ENCODE measurements at places on chromosomes 7 and 10.

GRCh38 chr10:6755781-6756460 lies 175.8 kb upstream of the PRKCQ start:
- no peak for DNase-seq

DNA sequence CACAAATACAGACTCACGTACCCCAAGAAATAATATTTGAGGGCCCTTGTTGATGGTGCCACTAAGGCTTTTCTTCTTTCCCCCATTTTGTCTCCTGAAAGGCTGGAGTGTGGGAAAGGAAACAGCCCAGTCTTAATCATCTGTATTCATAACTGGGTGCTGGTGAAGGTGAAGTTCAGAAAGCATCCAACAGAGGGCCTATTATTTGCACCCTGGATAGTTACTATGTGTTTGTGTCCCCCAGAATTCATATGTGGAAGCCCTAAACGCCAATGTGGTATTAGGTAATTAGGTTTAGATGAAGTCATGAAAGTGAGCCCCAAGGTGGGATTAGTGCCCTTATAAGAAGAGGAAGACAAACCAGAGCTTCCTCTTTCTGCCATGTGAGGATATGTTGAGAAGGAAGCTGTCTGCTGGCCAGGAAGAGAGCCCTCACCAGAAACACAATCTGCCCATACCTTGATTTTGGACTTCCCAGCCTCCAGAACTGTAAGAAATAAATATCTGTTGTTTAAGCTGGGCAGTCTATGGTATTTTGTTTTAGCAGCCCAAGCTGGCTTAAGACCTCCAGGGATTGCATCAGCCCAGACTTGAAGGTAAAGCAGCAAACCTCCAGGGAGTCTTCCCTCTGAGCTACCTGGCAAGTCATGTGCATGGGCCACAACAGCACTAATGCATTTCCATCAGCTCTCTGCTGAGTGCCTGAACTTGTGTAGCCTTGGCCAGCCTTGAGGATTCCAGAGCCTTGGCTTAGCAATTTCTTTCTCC lies 90.0 kb upstream of the ADRB1 start:
- DNase-seq: no peak

- DNase-seq: no peak
These were observed 12.7 kb downstream of the EBF3 start for GRCh38 chr10:129951101-129951969.

DNA sequence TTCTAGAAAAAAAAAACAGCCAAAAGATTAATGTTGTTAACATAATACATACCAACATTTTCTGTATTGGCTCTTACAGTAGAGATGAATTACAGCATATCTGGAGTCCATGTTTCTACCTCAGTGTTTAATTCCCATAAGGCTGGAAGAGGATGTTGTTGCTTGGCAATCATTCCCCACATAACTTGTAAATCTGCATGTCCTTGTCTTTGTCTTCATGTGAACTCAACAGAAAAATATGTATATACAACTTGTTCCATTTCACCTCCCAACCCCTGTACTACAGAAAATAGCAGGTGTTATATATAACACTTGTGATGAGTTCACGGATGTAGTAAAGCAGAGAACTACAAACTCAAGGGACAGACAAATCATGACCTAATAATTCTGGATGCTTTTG lies 160.9 kb upstream of the SEMA3C start:
- DNase-seq: no peak

DNA sequence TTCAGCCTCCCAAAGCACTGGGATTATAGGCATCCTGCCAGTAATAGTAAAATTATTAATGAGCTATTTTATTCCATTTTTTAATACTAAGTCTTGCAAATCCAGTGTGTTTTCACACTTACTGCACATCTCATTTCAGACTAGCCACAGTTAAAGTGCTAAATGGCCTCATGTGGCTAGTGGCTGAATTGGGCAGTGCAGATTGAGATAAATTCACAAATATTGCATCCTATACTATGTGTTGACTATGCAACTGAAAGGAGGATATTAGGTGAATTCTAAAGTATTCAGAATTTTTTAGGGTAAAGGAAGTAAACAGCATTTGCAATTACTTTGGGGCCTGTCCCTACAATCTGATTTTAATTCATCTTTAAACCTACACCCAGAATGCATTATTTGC lies 10.2 kb downstream of the APBB1IP start:
- DNase-seq: no peak

DNA sequence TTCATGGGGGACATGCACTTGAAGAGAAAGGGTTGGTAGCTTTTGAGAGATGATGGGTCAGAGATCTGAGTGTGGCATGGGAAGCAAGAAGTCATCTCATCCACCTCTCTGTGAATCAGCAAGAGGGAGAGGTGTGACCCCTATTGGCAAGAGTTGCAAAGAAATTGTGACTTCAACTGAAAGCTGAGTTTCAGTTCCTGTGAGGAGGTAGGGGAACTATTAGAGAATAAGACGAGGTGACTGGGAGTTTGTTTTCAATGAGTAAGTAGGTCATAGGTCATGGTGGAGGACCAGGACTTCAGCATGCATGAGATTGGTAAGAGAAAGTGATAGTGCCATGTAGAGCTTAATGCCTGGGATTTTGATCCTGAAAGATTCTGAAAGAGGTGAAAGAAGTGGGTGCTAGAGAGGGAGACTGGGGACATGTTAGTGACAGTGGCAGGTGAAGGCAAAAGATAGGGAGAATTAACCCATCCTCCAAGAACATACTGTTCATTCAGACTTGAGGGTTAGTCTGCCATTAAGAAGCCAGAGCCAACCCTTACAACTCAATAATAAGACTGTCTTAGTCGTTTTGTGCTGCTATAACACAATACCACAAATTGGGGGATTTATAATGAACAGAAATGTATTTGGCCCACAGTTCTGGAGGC lies 75.5 kb upstream of the CAPZA2 start:
- DNase-seq: peak; percentile 16

GRCh38 chr7:33243319-33243881 lies 114.0 kb downstream of the BBS9 start:
- DNase-seq: no peak

DNA sequence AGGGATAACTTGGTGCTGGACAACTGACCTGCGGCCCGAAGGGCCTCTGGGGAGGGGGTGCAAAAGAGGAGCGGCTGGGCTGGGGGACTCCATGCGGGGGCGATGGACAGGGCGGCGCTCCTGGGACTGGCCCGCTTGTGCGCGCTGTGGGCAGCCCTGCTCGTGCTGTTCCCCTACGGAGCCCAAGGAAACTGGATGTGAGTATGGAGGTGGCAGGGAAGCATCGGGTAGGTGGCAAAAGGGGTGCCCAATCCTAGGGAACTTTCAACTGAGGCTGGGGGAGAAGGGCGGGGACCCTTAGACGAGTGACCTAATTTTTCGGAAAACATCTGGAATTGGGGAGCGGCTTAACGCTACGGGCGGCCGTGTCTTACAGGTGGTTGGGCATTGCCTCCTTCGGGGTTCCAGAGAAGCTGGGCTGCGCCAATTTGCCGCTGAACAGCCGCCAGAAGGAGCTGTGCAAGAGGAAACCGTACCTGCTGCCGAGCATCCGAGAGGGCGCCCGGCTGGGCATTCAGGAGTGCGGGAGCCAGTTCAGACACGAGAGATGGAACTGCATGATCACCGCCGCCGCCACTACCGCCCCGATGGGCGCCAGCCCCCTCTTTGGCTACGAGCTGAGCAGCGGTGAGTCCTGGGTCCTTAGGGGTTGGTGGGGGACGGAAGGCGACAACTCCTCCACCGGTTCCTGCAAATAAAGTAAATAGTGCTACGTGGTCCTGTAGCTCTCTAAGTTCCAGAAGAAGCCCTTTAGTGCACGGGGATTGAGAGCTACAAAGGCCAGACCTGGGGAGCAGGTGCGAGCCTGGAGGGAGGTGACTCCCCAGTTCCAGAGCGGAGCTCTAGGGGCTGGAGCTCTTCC lies 622 bp downstream of the WNT16 start:
- peak; percentile 44 for DNase-seq

DNA sequence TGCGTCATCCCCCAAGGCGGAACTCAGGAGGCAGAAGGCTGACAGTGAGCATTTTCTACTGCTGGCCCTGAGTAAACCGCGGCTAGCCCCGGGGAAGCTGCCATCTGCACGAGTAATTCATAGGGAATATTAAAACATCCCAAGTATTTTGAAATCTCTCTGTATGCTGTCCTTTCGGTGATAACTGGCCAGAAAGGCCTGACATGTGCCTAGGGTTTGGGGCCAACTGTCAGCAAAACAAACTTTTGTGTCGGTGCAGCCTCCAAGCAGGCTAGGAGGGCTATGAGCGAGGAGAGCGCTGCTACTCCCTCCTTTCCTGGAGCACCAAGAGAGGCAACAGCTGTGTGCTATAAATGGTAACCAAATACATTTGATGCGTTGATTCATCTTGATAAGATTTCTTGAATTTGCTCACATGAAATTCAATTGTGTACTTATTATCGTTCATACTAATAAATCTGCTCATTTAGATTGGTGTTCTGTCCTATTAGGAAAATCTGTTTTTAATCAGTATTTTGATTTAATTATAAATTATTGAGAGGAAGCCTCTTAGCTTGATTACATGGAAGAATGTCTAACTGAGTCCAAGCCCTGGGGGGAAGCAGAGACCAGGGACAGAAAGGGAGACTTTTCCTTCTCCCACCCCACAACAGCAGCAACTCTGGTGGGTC lies 124.4 kb upstream of the NPS start:
- DNase-seq: no peak

DNA sequence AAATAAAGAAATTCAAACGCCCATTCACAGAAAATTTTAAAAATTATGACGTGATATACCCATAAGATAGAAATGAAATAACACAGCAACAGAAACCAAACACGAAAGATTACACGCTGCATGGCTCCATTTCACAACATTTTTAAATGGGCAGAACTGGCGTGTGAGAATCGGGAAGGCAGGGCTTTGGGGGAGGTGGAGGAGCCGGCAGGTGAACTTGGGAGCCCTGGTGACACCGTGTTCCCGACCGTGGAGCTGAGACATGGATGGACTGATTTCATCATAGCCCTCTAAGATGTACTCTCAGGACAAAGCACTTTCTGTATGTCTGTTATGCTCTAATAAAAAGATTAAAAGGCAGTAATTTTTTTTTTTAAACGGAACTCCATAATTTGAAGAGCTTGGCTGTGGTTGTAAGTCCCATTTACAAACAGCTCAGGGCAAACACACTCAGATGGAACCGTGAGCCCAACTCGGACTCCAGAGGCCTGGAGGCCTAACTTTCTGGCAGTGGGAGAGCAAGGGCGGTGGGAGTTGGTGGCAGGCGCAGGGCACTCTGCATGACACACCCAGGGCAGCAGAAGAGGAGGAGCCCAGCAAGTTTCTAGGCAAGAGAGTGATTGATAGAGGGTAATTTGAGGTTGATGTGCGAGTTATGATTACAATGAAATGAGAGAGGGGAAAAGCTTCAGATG lies 203.4 kb downstream of the MAD1L1 start:
- DNase-seq: no peak

DNA sequence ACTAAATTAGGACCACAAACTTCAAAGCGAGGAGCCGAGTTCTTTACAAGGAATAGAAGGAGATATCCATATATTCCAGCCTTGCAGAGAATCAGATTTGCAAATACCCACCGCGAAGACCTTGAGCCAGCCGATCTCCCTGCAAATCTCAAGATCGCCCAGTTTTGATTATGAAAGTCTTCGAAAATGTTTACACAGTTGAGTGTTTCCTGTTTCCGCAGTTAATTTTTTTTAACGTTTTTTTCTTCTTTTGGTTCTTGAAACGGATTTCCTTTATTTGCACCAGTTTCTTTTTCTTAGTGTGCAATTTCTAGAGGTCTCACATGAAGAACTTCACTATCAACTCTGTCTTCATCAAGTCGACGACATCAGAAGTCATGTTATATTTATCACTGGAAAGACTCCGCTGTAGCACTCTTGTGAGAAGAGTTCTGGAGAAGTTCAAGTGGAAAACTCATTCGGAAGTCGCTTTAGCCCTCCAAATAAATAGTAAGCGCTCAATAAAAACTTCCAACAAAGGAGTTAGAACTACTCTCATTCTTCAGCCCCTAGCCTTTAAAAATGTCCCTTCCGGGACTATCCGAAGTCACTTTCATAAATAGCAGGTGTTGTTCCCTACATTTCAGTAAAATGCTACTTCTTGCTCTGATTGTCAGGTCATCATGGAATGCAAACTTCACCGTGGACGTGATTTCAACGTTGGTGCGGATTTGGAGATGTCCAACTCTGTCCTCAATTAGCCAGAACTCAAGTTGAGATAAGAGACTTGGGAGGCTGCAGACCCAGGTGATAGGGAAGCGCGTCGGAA lies 11.9 kb upstream of the SPAG6 start:
- DNase-seq: no peak

- no peak for DNase-seq
These were observed 13.4 kb downstream of the STEAP1B start for GRCh38 chr7:22486597-22486996.

- DNase-seq: no peak
These were observed 3.1 kb upstream of the MACC1 start for GRCh38 chr7:20220293-20220761.

GRCh38 chr7:15972862-15973275 lies 286.4 kb upstream of the MEOX2 start:
- no peak for DNase-seq

DNA sequence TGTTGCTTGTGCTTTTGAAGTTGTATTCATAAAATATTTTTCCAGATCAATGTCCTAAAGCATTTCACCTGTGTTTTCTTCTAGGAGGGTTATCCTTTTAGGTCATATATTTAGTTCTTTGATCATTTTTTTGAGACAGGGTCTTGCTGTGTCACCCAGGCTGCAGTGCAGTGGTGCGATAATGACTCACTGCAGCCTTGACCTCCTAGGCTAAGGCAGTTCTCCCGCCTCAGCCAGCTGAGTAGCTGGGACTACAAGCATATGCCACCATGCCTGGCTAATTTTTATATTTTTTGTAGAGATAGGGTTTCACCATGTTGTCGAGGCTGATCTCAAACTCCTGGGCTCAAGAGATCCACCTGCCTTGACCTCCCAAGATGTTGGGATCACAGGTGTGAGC lies 315.8 kb upstream of the KAT6B start:
- DNase-seq: no peak

DNA sequence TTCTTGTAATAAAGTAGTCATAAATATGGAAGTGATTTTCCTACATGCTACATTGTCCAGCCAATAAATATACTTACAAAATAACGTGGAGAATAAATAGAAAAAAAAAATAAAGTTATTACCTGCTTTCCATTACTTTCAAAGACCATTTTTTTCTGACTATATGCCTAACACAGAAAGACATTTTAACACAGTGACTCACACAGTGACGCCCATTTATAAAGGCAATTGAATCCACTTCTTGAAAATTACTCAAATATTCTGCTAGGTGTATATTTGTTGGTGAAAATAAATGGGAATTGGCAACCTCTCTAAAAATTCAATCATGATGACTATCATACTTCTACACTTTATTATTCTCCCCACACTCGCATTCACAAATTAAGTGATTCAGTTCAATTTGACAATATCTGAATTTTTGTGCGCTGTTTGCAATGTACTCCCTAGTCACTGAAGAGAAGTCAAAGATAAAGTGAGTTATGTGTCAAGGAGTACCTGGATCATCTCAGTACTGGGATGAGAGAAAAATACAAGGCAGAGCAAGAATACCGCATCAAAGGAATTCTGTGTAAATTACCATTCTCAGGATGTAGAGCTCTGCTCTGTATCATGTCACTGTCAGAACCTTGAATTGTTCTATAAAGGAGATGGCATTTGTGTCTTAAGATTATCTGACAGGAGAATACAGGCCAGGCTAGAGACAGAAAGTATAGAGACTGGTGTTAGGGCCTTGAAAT lies 642.7 kb downstream of the IPMK start:
- no peak for DNase-seq

GRCh38 chr10:127046975-127047877 lies 142.0 kb downstream of the DOCK1 start:
- no peak for DNase-seq

- no peak for DNase-seq
These were observed 63.1 kb downstream of the FZD1 start for GRCh38 chr7:91327346-91327745.
